Ammon's horn (tissue), 1 donor: ENCODE measurements at places on chromosomes 7 and 10.

GRCh38 chr10:124534826-124535601 lies 73.4 kb downstream of the LHPP start:
- DNase-seq = no peak

GRCh38 chr7:124635416-124635815 lies 130.2 kb downstream of the GPR37 start:
- no peak for DNase-seq

DNA sequence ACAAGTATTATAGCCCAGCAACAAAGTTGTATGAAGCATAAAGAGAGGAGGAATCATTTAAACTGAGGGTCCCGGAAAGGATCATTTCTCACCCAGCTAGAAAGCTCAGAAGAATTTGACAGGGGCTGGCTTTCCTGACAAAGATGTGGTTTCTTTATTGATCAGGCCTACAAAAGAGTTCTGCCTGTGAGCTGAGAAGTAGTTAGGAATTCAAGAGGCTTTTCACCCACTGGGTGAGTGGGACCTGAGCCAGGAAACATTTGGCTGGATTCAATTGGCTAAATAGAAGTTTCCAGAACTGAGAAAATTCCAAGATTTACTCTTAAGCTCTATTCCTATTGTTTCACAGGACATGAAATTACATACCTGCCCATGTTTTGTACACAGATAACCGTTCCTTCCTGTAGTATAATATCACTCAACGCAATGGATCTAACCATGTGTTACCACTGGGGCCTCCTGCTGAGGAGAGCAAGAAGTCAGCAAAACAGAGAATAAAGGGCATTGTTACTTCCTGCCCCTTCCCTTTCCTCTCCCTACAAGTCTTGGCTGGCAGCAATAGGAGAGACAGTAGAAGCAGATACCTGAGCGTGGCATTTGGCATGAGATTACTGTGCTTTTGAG lies 53.9 kb upstream of the PAPSS2 start:
- DNase-seq = no peak

- no peak for DNase-seq
Observed at GRCh38 chr7:19026888-19027287, 90.5 kb downstream of the TWIST1 start.

DNA sequence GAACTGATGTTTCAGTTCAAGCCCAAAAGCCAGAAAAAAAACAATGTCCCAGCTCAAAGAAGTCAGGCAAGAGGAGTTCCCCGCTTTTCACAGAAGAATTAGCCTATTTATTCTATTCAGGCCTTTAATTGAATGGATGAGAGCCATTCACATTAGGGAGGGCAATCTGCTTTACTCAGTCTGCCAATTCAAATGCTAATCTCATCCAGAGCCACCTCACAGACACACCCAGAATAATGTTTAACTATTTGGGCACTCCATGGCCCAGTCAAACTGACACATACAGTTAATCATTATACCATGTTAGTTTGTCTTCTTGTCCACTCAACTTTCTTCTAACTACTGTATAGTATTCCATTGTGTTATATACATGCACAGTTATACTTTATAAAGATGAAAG lies 2.6 kb upstream of the NPSR1 start:
- no peak for DNase-seq

DNA sequence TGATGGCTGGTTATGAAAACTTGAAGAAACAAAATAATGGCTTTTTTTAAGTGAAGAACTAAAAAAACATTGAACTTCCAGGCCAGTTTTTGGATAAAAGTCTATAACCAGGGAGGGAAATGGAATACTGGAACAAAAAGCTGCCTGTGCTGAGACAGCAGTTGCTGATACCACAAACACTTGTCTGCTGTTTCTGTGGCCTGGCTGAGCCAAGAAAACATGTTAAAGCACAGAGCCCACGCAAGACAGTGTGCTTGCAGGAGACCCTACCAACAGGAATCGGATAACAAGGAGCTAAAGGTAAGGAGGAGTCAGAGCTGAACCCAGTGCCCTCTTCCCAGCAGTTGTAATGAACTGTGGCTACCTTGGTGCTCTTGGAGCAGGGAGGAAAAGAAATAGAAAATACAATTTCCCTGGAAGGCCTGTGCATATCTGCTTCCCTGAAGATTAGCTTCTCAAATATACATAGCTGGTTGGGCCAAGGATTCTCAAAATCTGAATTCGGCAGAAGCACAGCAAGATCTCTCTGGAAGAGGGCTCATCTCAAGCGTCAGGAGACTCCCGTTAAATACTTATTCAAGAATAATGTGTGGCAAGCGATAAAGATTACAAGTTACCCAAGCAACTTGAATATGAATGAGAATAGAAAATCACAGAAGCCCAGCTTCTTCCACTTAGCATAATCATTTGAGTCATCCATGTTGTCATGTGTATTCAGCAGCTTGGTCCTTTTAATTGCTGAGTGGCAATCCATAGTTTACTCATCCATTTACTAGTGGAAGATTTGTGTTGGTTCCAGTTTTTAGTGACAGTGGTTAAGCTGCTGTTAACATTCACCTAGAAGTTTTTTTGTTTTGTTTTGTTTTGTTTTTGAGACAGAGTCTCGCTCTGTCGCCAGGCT lies 87.6 kb downstream of the NOD1 start:
- no peak for DNase-seq

DNA sequence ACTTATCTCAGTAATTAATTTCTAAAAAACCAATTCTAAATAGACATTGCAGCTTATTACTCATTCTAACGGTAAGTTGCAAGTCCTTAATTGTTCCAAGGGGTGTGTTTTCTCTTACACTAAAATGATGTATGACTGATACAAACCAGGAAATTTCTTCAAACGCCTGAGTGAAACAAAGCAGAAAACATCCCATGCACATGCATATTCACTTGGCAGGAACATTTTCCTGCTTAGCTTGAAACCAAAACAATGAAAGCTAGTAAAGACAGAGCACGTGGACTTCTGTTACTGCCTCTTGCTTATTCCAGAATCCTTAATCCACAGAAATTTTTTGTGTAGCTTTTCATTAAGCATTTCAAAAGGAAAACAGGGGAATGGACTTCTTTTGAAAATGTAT lies 187.7 kb downstream of the MTERF1 start:
- DNase-seq = peak; percentile 29

GRCh38 chr10:92873029-92873428 lies 24.7 kb downstream of the EXOC6 start:
- DNase-seq = no peak

DNA sequence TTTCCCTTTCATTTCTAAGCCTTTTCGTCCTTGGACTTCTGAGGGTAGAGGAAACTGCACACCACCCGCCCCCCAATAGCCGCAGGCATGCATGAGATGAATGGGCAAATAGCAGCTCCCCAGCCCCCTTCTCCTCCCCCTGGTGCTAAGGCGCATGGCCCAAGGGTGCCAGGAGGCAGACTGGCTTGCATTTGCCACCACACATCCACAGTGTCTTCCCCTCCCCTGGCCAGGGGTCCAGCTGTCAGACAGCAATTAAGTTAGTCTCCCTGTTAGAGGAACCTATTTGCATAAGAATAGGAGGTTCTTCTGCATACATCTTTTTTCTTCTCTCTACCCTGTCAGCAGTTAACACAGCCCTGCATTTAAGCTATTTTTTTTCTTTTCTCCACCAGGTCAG lies 20.2 kb downstream of the TOMM7 start:
- DNase-seq = no peak

DNA sequence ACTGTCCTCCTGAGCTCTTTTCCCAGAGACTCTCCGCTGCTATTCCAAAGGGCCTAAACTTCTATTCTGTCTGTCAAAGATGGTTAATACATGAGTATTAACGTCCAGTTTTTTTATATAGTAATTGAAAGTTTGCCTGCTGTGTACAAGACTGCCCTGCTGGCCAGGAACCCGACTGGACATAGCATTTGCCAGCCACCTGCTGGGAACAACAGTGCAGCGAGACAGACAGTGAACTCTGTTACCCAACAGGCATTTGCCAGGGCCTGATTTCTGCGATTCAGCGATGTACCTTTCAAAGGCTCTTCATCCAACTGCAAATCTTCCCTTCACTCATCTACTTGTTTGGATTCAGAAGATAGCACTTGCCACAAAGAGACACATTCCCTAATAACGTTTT lies 128.8 kb upstream of the SEM1 start:
- no peak for DNase-seq

- no peak for DNase-seq
Observed at GRCh38 chr7:16999541-17000267, 117.9 kb upstream of the AGR3 start.

- no peak for DNase-seq
Observed at GRCh38 chr7:129169171-129169671, 19.2 kb upstream of the SMO start.

GRCh38 chr10:32988604-32989003 lies 30.6 kb upstream of the ITGB1 start:
- DNase-seq = no peak

GRCh38 chr7:98230746-98231471 lies 19.7 kb downstream of the BHLHA15 start:
- DNase-seq = no peak

DNA sequence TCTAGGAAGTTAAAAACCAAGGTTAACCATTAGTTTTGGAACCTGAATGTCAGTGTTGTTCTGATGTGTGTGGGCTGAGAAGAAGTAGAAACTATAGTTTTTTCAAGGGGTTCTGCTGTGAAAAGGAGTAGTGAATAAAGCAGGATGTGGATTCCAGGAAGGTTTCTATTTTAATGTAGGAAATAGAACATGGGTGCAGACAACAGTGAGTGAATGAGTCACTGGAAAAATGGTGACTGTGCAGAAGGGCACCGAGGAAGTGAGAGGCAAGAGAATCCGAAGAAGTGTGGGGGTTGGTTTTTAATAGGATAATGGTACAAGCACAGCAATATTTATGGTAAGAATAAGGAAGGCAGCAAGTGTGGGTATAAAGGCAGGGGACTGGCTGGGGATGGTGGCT lies 120.4 kb downstream of the ARHGAP21 start:
- DNase-seq = no peak
